Activated CD8-positive, alpha-beta memory T cell treated with anti-CD3 and anti-CD28 coated beads, Interleukin-2, amount 10 ng/mL, durations not matched to agents 7 days and 5 days (primary cell): ENCODE measurements at places on chromosomes 3 and 15. TPM values are rescaled to one million over a fixed set of nuclear protein-coding genes. Genes with fewer than 3 reads are reported as not detected.

GRCh38 chr3:158107605-158108444, 1.6 kb upstream of the SHOX2 start:
- DNase-seq, result no peak

- DNase-seq, result no peak
These were observed 13.4 kb upstream of the SCN10A start for GRCh38 chr3:38829404-38829803.

DNA sequence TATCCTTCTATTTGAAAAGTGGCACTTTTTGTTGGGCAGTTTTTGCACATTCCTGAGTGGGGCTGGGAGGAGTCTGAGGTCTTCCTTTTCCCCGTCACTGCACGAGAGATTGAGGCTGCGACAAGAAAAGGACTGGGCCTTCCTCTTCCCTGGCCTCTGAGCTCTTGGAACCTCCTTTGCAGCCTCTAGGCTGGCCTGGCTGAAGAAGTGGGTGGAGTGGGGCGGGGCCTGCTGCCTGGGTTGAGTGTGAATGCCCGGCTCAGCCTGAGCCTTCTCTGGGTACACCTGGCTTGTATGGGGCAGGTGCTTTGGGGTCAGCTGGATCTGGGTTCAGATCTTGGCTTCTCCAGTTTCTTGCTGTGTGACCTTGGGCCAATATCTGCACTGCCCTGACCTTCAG, 43.1 kb downstream of the PLXNA1 start:
- DNase-seq, result no peak

- no peak for DNase-seq
These were observed 25.9 kb upstream of the SLC6A6 start for GRCh38 chr3:14376348-14377043.

The TAGLN3 gene
- total RNA-seq, result not detected

DNA sequence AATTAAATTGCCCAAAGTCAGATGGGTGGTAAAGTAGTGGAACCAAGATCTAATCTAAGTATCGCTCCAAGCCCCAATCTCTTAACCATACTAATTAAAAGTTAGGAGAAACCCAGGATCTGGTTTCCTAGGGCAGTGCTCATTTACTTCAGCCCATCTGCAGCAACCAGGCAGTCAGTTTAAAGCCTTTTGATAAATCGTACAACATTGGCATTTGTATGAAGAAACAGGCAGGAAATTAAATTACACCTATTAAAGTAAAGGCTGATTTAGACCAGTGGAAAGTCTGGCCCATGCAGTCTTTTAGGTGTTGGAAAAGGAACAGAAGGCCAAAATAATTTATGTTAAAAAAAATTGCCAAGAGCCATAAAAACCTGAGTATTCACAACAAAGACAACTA, 594.4 kb upstream of the UBE2E2 start:
- DNase-seq, result no peak

DNA sequence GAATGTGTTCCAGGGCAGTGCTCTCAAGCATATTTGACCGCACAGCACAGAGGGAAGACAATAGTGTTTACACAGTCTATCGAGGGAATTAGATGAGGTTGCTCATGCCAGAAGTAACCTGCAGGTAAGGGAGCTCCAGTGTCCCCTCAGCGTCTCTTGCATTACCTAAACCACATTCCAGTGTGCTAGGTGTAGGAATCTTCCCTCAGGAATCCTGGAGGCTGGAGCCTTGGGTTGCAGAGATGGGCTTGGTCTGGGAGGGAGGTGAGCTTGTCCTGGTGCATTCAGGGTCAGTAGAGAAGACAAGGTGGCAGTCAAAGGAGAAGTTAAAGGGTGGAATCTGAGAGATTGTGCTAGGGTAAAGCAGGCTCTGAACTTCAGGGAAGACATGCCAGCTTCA, 56.3 kb downstream of the SOX14 start:
- DNase-seq, result no peak

The CFAP44 gene
- total RNA-seq, result 3.4 TPM

DNA sequence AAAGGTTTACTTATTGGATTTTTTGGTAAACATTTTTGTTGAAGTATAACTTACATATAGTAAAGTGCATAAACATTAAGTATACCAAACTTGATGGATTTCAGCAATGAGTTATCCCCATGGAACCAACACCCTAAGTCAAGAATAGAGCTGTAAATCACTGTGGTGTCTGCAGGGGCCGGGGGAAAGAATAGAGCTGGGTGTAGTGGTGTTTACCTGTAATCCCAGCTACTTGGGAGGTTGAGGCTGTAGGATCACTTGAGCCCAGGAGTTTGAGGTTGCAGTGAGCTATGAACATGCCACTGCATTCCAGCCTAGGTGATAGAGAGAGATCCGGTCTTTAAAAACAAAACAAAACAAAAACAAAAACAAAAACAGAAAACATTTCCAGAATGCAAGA, 13.3 kb upstream of the FEM1B start:
- no peak for DNase-seq

The CYP1A2 gene
- not detected for total RNA-seq

The SLC35A5 gene
- total RNA-seq, result 23.2 TPM

The RYR3 gene
- total RNA-seq, result not detected

The CCDC12 gene
- 65.9 TPM for total RNA-seq

DNA sequence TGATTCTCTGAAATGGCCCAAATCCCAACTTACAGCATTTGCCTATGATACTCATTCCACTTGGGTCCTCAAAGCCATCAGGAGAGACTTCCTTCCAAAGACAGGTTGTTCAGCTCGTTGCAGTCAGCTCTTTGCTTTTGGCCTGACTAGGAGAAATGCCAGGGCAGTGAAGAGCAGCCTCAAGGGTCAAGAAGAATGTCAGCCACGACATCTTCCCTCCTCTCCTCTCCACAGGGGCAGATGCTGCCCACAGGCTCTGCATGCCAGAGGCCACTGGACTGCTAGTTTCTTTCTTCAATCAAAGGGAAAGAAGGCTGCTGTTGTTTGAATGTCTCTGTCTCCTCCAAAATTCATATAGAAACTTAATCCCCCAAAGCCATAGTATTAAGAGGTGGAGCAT, 201.7 kb upstream of the PFN2 start:
- DNase-seq, result no peak

The ITIH1 gene
- total RNA-seq, result not detected

- no peak for DNase-seq
These were observed 42.2 kb downstream of the GMPS start for GRCh38 chr3:155912579-155913190.

GRCh38 chr3:138082085-138082991, 33.1 kb downstream of the DZIP1L start:
- DNase-seq, result peak; percentile 58

The SNTN gene
- not detected for total RNA-seq

DNA sequence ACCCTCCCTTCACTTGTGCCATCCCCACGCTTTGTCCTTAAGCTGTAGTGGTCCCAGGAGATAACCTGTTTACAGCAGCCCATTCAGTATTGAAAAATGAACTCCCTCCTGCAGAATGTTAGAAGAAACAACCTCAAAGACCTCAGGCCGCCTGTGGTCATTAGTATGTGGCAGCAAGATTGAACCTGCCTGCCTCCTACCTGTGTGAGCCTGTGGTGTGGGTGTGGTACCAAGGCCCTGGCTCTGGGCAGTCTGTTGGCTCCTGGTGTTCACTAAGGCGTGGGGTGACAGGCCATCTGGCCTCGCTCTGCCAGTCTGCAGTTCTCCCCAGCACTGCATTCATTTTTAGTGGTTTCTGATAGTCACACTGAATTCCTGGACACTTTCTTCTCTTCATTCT, 21.0 kb downstream of the LSM3 start:
- DNase-seq, result no peak

DNA sequence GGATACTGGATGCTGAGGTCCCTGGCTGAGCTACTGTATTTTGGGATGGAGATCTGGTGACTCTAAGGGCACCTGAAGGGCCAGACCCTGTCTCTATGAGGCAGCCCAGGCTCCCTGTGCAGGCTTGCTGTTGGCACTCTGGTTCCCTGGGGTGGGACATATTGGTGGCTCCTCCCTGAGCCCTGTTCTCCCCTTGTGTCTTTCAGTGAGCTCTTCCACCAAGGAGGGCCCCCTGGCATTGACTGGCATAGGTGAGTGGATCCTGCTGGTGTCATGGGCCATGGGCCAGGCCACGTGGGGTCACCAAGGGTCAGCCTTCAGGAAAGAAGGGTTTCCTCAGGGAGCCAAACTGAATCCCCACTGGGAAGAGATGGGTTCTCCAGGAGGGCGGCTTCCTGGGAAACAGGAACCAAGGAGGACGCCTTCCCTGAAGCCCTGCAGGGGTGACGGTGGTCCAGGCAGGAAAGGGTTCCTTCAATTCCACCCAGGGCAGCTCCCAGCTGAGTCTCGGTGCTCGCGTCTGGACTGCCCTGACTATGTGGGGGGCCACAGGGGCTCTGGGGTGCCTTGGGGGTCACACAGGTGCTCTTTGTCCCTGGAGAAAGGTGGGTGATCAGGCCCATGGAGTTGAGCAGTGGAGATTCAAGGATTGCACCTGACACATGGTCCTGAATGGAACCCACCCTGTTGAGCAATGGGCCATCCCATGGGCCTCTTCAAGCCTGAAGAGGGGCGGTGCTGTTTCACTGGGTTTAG, 220.4 kb downstream of the SNRPN start:
- DNase-seq, result peak; percentile 18

DNA sequence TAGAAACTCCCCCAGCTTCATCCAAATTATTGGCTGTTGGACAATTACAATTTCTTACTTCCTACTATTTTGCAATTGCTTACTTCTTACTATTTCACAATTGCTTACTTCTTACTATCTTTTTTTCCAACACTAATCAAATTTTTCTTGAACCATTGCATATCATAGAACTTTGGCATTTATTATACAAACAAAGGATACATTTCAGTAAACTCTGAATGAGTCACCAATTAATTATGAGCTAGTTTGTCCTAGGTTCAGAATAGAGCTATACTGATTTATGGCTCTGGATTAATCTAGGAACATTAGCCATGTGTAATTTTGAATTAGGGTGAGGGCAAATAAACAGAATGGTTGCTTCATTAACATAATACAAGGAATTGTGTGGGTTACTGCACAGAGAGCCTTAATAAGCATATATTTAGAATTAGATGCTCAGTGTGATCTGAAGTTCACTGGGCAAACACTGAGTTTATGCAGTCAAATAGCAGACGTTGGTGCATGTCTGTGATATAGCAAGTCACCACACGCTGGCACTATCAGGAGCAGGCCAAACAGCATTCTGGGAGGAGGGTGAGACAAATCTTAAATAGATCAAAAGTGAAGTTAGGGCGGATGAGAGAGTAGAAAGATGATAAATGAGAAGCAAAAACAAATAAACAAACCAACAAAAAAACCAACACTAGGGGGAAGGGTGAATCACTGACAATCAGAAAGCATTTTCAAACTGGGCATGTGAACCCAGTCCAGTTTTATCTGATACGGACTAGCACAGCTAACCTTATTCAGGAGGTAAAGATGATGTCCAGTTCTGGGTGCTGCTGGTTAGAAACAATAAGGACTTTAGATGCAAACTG, 21.5 kb downstream of the GABRR3 start:
- DNase-seq, result no peak

GRCh38 chr3:109532257-109533216, 195.2 kb upstream of the DPPA4 start:
- peak; percentile 62 for DNase-seq

DNA sequence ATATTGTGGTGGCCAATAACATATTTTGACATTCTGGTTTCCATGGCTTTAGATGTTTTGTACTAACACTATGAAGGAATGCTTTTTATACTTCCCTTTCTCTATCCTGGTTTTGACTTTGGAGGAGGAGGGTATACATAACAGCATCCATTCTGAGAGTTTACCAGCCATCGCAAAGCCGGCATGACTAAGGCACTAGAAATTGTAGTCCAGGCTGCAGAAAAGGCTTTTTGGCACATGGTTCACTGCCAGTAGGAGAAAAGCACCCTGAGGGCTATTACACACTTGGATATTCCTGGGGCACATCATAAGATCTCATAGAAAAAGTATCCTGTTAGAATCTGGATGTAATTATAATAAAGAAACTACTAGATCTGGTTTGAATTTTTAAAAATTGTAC, 101.8 kb downstream of the STT3B start:
- DNase-seq, result no peak

- DNase-seq, result no peak
These were observed 57.9 kb upstream of the EPHA6 start for GRCh38 chr3:96756516-96756915.

DNA sequence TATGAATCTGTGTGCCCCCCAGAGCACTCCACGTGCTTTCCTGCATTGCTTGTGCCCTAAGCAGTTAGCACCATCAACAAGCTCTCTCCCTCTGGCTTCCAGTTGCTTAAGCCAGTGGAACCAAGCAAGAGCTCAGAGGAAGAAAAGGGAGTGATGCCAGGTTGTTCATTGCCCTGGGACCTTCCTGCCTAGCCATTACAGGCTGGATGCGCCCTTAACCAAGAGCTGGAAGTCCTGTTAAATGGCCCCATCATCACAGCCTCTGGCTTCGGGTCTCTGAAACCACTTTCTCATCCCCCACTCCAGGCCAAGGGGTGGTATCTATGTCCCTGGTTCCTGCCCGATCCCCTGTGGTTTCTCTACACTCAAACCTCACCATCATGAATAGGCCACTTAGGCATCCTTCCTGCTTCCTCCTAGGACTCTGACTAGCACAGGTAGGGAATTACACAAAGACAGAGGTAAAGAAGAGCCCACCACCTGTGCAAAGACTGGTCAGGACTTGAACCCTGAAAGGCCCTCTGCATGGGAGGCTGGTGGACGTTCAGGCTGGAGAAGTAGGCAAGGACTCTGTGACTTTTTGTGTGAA, 309.5 kb upstream of the TRIM42 start:
- no peak for DNase-seq

DNA sequence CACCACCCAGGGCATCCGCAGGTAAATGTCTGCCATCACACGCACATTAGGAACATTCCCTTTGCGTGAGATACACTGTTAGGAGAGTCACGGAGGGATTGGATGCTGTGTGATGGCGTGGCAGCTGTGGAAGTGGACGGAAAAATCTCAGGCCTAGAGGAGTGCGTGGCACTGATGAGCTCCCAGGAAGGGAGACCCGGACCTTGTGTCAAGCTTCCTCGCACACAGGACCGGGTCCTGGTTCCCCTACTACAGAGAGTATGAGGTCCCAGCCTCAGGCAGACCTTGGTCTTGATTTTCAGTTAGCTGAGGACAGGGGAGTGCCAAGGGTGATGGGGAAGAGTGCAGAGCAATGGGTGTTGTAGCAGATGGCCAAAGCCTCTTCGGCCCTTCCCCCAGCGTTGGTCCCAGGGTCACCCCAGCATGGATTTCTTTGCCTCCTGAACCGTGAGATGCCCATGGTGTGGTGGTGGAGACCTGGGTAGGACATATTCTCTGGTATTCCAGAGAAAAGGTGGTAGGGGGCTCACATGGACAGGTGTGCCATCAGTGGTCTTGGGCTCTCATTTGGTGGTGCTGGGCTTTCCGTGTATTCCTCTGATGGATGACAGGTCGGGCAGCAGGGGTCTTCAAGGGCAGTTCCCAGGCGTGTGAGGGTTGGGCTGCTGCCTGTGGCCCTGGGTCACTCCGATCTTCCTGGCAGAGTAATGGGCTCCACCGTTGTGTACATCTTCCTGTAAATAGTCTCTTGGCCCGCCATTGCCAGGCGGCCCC, 105.1 kb downstream of the SNRPN start:
- peak; percentile 8 for DNase-seq

DNA sequence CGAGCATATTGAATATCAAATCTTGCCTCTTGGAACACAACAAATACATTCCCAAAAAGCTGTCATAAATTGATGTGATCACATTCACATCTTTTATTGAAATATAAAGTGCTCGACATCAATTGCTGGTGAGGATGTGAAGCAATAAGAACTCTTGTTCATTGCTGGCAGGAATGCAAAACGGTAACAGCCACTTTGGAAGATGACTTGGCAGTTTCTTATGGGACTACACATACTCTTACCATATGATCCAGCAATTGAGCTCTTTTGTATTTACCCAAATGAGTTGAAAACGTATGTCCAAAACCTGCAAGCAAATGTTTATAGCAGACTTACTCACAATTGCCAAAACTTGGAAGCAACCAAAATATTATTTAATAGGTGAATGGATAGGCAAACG, 234.9 kb downstream of the CACNA2D3 start:
- no peak for DNase-seq
